ENCODE measurements at places on chromosomes 7 and 10.

GRCh38 chr7:53596230-53596629, 560.8 kb downstream of the POM121L12 start:
- DNase-seq = no peak

DNA sequence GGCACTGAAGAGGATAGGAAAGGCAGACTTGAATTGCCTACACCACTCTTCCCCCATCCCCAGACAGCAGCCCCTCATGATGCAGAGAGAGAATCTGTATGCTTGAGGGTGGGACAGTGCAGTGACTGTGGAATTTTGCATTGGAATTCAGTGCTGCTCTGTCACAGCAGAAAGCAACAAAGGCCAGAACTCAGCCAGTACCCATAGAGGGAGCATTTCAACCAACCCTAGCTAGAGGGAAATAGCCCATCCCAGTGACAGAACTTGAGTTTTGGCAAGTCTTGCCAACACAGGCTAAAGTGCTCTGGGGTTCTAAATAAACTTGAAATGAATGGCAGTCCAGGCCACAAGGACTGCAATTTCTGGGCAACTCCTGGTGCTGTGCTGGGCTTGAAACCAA, 80.4 kb downstream of the TES start:
- DNase-seq = no peak

DNA sequence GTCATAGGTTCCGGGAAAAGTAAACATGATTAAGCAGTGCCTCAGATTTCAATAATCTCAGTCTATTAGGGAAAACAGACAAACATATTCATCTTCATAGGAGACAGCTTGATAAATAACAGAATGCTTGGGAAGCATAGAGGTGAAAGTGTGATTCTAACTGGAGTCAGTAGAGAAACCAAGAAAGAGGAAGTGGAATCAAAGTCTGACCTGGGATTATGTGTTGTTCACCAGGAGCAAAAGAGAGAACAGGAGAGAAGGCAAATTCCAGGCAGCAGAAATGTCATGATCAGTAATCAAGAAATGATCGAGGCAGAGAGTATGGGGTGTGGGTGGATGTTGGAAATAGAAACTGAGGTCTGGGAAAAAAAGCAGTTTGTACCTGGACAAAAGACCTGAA, 43.7 kb downstream of the DGKB start:
- DNase-seq = no peak

DNA sequence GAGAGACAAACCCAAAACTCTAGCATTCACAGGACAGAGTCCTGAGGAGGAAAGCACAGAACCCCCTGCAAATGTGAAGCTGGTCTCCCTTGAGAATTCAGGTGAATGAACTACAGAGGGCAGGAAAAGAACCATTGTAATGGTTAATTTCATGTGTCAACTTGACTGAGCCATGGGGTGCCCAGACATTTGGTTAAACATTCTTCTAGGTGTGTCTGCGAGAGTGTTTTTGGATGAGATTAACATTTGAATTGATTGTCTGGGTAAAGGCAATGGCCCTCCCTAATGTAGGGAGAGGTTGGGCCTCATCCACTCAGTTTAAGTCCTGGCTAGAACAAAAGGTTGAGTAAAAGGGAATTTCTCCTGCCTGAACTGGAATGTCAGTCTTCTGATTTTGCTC, 15.7 kb upstream of the CDK1 start:
- DNase-seq = no peak

DNA sequence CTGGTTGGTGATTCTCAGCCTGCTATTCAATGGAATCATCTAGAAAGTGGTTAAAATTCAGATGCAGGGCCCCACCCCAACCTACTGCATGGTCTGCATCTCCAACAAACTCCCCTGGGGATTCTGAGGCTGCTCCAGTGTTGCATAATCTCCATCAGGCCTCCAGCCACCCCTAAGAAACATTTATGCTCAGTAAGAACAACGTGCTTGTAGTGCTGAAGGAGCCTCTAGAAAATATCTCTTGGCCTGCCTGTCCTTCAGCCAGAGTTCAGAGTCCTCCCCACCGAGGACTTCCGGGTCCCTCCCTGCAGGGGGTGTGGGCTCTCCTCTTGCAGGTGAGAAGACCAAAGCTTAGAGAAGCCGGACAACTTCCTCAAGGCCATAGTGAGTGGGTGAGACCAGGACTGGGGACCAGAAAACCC, 159.8 kb downstream of the SH3PXD2A start:
- DNase-seq = no peak

DNA sequence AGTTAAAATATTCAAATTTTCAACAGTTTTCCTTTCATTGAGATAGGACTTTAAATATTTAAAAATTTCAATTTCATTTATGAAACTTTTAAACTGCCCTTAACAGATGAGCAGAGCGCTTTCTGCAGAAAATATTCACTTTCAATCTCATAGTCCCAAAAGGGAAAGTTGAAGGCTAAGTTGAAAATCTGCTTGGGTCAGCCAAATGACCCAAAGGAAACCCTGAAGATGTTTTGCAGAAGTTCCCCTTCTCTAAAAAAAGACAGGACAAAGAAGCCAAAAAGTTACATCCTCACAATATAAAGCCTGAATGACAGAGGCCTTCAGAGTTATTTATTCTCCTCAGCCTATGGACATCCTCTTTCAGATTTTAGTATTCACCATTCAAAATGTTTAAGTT, 17.6 kb upstream of the SCIN start:
- DNase-seq = no peak

GRCh38 chr7:106679153-106679931, 18.4 kb upstream of the CCDC71L start:
- peak; percentile 26 for DNase-seq
